ENCODE measurements at places on chromosomes 3 and 15.

- DNase-seq = no peak
Observed at GRCh38 chr3:162892921-162893793, 1396.5 kb downstream of the OTOL1 start.

DNA sequence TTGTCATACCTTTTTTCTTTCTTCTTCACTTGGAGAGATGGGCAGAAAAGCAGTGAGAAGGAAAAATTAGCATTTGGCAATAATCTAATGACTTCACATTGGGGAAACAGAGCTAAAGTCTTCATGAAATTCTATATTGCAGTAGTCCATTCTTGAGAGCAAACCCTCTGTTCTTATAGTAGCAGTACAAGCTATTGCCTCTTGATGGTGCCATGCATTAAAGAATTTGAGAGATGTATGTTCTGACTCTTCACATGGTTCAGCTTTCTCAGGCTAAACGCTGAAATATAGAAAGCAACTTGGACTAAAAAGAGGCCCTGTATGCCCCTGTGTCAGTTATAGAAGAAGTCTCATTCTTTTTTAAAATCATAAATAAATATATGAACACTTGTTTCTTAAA, 36.0 kb downstream of the PHLDB2 start:
- no peak for DNase-seq

GRCh38 chr15:55267401-55268175, 22.0 kb downstream of the RAB27A start:
- peak; percentile 8 for DNase-seq

- DNase-seq = no peak
Observed at GRCh38 chr3:36933540-36934296, 11.1 kb downstream of the TRANK1 start.

DNA sequence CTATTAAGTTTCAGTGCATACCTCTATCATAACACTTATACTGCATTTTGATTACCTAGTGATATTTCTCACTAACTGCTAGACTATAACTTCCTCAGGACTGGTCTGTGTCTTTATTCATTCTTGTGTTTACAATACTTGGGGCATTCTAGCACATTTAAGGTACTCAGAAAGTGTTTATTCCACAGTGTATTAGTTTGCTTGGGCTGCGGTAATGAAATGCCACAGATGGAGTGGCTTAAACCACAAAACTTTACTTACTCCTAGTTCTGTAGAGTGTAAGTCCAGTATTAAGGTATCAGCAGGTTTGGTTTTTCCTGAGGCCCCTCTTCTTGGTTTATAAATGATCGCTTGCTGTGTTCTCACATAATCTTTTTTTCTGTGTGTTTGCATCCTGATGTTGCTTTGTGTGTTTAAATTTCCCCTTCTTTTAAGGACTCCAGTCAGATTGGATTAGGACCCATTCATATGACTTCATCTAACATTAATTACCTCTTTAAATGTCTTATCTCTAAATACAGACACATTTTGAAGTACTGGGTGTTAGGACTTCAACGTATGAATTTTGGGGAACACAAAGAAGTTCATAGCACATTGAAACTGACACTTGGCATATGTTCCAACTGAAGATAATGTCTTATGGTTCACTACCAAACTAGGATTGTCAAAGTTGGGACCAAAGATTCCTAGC, 23.9 kb downstream of the RNF111 start:
- no peak for DNase-seq

- no peak for DNase-seq
Observed at GRCh38 chr3:186176373-186176990, 67.6 kb upstream of the ETV5 start.

- DNase-seq = no peak
Observed at GRCh38 chr15:94736236-94736635, 504.9 kb downstream of the MCTP2 start.

- DNase-seq = peak; percentile 94
Observed at GRCh38 chr3:4752201-4753072, 226.8 kb upstream of the BHLHE40 start.

GRCh38 chr3:127815001-127815400, 7.3 kb downstream of the MGLL start:
- no peak for DNase-seq

DNA sequence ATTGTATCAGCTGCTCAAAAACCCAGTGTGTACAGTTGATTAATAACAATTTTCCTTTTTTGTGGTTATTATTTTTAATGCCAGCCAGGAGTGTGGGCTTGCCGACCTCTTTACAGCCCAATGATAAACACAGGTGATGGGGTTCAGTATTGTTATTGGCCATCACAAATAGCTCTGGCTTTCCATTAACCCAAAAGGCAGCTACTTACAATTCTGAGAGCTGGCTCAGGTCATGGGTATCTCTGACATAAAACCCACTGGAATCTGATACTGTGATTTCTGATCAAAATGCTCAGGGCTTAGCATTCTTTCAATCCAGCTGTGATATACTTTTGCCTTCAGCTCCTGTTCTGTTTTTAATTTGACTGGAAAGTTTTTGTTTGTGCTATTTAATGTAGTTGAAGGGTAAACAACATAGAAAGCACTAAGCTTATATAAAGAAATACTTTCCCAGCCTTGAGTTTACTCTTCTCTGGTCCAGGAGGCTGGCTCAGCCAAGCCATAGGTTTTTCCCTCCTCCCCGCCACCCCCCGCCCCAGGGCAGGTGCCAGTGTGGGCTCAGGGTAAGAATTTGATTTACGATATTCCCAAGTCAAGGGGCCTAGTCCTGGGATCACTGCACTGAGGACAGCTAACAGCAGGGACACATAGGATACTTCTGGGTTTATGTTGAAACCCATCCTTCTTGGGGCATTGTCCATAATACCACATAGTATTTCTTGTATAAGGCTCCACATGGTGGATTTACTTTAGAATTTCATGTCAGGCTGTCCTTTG, 54.0 kb upstream of the MYZAP start:
- DNase-seq = no peak

GRCh38 chr3:16658004-16658924, 53.0 kb upstream of the DAZL start:
- no peak for DNase-seq

DNA sequence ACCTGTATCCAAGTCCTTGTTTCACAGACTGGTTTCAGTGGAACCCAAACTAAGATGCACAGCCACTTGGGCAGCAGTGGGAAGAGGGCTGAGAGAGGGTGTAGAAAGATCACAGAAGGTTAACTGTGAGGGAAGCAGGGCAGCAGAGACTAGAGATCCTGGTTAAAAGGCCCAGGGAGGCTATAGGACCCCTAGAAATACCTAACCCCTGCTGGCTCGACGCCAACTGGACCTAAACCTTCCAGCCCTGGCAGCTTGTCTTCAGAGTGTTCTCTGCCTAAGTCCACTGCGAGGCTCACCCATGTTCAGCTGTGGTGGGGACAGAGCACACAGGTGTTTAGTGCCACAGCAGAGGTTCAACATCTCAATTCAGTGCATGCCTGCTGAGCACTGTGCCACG, 96.5 kb downstream of the ZNF621 start:
- DNase-seq = no peak

DNA sequence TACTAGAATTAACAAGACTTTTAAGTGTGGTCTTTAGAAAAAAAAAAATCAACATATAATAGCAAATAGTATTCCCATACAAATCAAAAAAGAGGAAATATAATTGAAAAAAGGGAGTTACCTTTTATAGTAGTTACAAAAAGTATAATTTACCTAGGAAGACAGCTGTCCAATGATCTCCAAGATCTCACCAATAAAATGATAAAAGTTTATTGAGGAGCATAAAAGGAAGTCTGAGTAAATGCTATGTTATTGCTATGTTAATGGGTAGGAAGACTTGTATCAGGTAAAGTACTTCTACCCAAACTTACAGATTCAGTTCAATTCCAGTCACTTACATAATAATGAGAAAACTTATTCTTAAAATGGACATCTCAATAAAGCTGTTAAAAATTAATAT, 379.0 kb upstream of the TPM1 start:
- DNase-seq = no peak

- DNase-seq = no peak
Observed at GRCh38 chr3:115671761-115672455, 48.6 kb downstream of the GAP43 start.

GRCh38 chr3:148606979-148607378, 90.7 kb upstream of the AGTR1 start:
- DNase-seq = no peak

GRCh38 chr3:88151358-88151757, 1.6 kb downstream of the C3orf38 start:
- no peak for DNase-seq

GRCh38 chr3:11624161-11624560, 19.6 kb downstream of the VGLL4 start:
- no peak for DNase-seq

DNA sequence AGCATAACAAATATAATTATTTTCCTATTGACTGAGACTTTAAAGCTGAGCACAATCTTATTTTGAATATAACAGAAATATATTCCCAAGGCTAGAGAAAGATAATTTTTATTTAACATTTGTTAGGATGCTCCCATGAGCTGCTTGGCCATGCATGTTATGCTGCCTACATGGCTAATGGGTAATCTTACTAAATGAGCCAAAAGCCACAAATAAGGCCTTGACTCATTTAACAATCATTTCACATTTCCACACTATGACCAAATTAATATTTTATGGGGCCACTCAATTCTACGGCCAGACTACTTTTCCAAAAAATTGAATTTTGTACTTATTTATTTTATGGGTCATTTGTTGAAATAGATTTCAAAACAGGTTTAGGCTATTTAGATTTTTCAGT, 141.7 kb downstream of the MEIS2 start:
- no peak for DNase-seq

GRCh38 chr3:7410782-7411181, 549.9 kb downstream of the GRM7 start:
- DNase-seq = no peak

GRCh38 chr3:102979191-102979590, 544.4 kb downstream of the ZPLD1 start:
- DNase-seq = no peak

- DNase-seq = no peak
Observed at GRCh38 chr3:41247055-41248004, 48.0 kb downstream of the CTNNB1 start.

- DNase-seq = no peak
Observed at GRCh38 chr3:63977893-63978292, 45.4 kb downstream of the PSMD6 start.

GRCh38 chr15:58559904-58560588, 128.3 kb downstream of the LIPC start:
- no peak for DNase-seq

DNA sequence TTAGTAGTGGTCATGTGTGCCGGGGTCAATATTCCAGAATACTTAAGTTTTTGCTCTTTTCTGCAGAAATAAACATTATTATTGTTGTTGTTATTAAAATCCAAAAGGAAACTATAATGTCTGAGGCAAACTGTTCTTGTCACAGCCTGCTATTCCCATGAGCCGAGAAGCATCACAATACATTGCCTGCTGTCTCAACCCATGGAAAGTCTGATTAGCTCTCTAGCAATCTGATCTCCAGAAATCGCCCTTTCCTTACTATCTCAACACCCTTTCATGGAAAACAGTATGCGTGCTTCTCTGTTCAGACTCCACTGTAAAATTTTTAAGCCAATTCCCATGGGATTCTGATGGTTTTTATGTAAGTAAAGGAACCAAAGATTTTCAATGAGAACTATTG, 811.0 kb downstream of the TUSC7 start:
- no peak for DNase-seq

DNA sequence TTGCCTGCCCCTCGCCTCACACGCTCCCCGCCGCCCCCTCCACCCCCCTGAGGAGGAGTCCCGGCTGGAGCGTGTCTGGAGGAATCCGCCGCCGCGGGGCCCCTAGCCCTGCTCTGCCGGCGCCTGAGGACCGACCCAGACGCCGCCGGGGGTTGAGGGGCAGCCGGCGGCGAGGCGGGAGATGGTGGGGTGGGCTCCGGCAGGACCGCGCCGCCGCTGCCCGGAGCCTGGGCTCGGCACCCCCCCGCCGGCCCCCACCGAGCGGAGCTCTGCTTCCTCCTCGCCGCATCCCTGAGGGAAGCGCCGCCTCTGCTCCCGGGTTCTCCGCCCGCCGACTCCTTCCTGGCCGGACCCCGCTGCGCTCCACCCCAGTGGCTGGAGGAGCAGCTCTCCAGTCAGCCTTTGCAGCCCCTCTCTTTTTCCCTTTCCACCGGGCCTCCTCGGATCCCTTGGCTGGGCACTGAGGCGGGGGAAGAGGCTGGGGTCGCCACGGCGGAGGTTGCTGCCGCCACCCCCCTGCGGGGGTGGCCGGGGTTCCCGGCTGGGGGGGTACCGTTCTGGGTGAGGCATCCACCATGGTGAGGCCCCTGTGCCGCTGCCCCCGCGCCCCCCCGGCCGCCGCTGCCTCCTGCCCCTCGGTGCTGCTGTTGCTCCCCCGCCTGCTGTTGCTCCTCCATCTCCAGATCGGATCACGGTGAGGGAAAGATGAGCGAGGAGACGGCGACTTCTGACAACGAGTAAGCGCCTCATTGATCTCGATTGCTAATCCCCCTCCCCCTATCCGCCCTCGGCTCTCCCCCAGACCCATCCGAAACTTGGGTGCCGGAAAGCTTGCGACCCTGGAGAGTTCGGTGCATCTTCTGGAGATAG, at the start of gene SPRED1:
SPRED1 (plus strand) TSS at position 356 of the 870 bp plus-strand sequence; CDS start at position 706, 350 bp downstream.
- peak; percentile 43 for DNase-seq

DNA sequence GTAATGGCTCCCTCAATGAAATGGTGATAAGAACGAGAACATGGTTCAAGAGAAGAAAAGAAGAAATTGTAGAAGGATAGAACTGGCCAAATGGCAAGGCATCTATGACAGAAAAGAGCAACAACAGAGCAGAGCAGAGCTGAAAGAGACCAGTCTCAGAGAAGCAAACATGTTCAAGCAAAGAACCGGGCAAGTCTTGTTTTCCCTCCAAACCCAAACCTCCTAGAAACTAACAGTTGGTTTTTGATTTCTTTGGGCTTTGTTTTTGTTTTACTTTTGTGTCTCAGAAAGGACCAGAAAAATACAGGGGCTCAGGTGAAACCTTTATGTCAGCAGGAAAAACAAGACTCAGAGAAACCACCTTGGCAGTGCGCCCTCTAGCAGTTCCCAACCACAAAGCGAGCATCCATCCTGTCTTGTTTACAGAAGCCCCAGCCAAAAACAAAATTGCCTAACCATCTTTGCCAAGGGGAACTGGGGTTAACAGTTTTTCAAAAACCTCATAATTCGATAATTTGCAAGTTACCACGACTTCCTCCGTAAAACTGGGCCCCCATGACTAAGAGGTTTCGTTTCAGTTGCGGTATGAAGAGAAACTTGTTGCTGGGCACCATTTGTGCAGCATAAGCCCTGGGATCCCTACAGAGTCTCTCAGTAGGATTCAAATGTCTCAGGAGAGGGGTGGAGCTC, 159.2 kb upstream of the SLC24A5 start:
- no peak for DNase-seq

DNA sequence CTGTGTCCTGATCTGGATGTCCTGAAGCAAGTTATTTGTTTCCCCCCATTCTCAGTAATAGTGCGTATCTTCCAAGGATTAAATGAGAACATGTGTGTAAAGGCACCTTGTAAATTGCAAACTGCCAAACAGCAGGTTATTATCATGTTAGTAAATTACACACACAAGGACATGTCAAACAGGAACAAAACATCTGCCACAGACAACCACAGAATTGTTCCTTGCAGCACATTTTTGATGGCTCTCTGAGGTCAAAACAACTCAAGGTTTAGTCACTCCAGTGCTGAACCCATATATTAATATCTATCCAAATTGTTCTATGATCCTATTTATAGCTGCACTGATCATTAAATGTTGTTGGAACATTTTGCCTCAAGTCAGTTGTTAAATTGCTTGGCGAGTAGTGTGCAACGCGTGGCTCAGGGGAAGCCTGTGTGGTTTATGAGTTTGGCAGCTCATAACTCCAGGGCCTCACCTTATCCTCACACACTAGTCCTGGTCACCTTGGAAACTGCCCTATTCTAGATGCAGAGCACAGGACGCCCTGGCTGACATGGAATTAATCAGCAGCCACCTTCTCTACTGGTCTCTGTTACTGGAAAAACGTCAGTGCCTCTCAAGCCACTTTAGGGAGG, 46.3 kb upstream of the CDV3 start:
- DNase-seq = no peak

Measured in WERI-Rb-1 (cell line).